Stimulated activated CD4-positive, alpha-beta T cell treated with anti-CD3 and anti-CD28 coated beads, Interleukin-15, amount 100 ng/mL, for 48 hours (primary cell): ENCODE measurements at places on chromosomes 4 and X.

GRCh38 chr4:20203508-20203907 lies 48.2 kb upstream of the SLIT2 start:
- DNase-seq, result no peak

DNA sequence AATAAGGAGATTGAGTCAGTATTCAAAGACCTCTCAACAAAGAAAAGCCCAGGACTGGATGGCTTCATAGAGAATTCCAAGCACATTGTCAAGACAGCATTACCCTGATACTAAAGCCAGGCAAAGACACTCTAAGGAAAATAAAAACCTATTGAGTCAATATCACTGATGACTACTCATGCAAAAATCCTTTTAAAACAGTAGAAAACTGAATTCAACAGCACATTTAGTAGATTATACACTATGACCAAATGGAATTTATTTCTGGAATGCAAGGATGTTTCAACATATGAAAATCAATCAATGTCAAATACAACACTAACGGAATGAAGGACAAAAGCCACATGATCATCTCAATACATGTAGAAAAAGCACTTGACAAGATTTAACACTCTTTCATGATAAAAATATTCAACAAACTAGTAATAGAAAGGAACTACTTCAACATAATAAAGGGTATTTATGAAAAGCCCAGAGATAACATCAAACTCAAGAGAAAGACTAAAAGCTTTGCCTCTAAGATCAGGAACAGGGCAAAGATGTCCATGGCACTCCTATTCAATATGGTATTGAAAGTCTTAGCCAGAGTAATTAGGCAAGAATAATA lies 633.3 kb downstream of the ANKRD50 start:
- no peak for DNase-seq

DNA sequence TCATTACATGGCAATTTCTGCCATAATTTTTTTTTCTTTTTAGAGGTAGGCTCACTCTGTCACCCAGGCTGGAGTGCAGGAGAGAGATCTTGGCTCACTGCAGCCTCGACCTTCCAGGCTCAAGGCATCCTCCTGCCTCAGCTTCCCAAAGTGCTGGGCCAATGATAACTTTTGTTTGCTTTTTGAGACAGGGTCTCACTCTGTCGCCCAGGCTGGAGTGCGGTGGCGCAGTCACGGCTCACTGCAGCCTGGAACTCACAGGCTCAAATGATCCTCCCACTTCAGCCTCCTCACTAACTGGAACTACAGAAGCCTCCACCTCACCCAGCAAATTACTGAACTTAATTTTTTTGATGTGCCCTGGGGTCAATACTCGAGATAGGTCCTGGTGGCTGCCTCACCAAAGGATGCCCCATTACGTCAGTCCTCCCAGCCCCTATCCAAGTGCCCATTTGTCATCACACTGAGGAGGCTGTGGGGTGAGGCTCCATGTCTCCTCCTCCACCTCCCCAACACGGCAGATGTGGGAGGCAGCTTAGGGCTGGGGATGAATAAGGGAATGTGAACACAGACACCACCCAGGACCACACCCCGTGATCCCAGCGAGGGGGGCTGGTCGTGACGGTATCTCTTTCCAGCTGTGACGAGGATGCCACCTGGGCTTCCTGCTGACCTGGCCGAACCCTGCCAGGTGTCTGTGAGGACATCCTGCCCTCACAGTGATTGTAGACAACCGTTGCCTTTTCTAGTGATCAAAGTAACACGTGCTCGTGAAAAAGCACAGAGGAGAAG lies 12.4 kb upstream of the NKX1-1 start:
- DNase-seq, result no peak

DNA sequence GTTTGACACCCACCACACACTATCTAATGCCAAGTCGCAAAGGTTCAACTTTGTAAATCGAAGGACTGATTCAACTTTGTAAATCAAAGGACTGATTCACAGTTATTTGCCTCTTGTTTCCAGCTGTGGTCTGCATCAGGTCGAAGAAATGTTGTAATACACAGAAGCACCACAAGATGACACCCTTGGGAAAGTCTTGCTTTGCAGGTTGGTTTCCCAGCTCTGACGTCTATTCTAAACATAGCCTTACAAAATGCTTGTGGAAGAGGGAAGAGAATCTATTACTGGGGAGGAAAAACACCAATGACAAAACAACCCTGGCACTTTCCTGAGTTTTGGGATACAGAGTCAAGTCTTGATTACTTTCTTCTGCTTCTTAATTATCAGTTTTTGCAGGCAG lies 35.3 kb downstream of the SUPT20HL1 start:
- peak; percentile 33 for DNase-seq

DNA sequence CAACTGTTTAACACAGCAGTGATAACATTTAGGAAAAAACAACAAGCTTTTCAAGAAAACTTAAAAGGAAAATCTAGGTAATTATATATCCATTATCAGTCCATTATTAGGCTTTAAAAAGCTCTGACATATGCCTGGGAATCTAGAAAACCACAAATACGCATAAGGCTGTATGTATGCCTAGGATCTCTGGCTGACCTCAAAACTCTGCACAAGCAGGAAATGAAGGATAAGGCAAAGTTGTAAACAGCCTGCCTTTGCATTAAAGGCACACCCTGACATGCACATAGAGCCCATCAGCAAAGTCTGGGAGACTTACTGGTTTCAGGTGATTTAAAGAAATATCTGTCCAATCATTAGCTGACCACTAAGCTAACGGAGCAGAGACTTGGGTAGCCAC lies 14.0 kb downstream of the TIMP1 start:
- DNase-seq, result no peak

DNA sequence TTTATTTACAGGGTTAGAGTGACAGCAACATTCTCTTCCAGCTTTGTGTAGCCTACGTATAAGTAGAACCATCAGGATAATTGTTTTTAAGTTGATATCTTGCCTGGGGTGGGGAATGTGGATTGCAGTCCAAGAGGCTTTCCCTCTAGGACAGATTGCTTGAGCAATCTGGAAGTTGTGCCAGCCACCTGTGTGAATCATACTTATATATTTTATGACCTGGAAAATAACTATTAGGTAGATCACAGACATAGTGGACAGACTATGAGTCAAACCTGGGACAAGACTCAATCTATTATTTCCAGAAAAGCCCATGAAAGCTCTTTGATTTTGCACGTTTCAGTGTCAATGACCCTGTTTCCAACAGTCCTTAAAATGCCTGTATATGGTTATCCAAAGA lies 98.9 kb downstream of the TLL1 start:
- no peak for DNase-seq

GRCh38 chr4:138938366-138938690 lies 77.3 kb upstream of the NOCT start:
- DNase-seq, result no peak

DNA sequence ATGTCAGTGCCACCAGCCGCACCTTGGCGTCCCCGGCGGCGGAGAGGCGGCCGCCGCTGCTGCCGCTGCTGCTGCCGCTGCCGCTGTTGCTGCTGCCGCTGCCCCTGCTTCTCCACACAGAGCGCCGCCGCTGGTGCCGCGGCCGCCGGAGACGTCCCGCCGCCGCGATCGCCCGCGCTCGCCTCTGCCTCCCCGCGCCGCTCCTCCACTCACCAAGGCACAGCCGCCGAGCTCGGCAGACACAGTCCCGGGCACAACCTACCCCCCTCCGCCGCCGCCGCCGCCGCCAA lies at the start of gene PPP3CA:
TSS of gene PPP3CA (minus strand) at position 260 of the 290 bp plus-strand sequence.
- no peak for DNase-seq
